Activated CD4-positive, alpha-beta T cell treated with anti-CD3 and anti-CD28 coated beads for 36 hours (primary cell): ENCODE measurements at places on chromosomes 7 and 10.
A peak's percentile ranks its signal among the peaks of the same experiment; 100 is the strongest.

- DNase-seq = no peak
Measured at GRCh38 chr7:135712182-135712782, 15.7 kb downstream of the SLC13A4 start.

- no peak for DNase-seq
Measured at GRCh38 chr10:1850971-1851527, 113.7 kb upstream of the ADARB2 start.

GRCh38 chr7:45888185-45888992, at the start of gene IGFBP1:
Gene IGFBP1 (plus strand): TSS chr7:45888488. CDS start chr7:45888653, 165 bp downstream.
- DNase-seq = peak; percentile 6

DNA sequence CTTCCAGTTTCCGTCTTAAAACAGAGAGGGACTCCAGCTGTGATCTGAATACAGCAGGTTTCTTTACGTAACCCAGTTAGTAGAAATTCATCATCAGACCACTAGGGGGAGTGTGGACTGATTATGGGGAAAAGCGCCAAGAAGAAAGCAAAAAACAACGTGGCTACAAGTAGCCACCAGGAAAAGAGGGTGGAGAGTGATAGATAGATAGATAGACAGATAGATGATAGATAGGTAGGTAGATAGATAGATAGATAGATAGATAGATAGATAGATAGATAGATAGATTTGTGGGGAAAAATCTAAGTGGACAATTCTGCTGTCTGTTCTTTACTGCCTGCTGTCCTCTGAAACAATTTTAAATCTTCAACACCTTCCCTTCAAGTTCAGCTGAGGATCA, 12.7 kb upstream of the AKR1B10 start:
- DNase-seq = peak; percentile 15

GRCh38 chr10:10007957-10008356, 1009.7 kb upstream of the CELF2 start:
- no peak for DNase-seq

- peak; percentile 14 for DNase-seq
Measured at GRCh38 chr10:101121654-101122031, 9.5 kb upstream of the TLX1 start.

DNA sequence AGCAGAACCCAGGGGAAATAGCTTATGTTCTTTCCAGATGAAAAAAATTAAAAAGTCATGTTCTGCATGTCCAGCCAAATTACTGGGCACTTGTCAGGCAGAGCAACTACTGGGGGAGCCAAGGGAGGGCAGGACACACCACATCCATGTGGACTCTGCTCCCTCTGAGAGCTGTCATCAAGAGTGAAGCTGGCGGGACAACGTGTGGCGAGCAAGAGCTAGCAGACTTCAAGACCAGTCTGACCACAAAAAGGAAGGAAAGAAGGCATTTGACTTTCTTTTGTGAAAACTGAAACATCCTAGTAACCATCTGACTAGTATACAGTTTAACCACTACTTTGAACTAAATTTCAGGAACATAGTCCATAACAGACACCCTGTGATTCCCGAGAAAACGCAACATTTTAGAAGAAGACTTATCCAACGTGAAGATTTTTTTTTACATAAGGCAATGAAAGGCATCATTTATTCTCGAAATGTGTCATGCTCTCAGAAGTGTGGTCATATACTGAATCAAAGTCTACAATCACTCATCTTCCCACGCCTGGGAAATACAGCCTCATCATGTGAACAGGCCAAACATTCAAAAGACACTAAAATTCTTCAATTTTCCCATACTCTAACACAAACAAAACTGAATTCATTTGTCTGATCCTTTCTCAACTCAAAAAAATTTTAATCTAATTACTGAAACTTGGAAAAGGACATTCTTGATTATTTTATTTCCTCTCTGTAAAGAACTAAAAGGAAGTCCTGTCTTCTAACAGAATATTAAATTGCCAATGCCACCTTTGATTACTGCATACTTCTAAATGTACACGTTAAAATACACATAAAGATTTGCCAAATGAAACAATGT, 15.5 kb downstream of the CYTH3 start:
- DNase-seq = peak; percentile 79

DNA sequence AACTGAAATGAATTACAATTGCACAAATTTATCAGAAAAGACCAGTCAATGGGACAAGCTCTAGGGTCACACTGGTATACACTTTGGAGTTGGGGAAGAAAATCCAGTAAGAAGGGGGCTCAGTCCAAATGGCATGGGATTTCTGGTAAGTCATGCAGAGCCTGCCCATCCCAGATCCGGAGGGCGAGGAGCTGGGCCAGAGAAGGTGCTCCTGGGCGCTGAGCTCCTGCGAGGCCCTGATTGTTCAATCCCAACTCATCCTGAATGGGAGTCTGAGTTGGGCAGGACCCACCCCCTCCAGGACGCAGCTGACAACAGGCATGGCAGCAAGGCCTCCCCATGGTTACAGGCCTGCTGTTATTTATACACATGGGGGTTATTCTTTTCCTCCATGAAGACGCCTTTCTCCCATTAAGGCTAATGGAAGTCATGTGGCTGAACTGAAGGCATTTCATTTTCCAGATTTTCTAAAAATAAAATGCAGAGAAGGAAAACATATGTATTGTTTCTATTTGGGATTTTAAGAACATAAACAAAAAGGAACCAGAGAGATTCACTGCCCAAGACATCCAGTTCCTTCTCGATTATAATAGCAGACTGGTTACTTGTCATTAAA, 91.1 kb upstream of the ADAM12 start:
- DNase-seq = no peak

DNA sequence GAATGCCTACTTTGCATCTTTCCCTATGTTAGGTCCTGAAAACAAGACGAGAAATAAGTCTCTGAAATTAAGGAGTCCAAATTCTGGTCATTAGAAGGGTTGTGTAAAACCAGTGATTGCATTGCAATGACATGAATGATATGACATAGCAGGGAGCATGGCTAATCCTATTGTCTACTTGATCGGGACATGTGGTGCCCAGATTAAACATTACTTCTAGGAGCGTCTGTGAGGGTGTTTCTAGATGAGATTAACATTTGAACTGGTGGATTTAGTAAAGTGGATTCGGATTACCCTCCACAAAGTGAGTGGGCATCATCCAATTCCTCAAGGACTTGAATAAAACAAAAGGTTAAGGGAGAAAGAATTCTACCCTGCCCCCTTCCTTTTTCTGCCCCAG, 434.9 kb upstream of the KLF6 start:
- DNase-seq = no peak

GRCh38 chr7:36391436-36392198, 2.0 kb downstream of the ANLN start:
- DNase-seq = peak; percentile 36

DNA sequence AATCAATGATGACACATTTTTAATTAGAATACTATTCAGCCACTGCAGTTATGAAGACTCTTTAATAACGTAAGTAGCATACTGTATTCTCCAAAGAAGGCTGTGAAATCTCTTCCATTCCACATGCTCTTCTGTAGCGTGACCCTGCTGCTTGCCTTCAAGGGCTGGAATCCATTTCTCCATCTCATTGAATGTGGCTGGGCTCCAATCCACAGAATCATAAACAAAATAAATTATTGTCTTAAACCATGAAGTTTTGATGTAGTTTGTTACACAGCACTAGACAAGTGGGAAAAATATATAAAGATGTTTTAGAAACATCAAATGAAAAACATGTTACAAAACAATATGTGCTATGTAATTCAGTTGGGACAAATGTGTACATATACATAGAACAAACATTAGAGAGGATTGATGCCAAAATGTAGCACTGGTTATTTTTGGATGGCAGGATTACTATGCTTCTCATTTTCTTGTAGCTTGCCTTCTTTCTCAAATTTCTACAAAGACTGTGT, 410.8 kb upstream of the PODXL start:
- DNase-seq = no peak

DNA sequence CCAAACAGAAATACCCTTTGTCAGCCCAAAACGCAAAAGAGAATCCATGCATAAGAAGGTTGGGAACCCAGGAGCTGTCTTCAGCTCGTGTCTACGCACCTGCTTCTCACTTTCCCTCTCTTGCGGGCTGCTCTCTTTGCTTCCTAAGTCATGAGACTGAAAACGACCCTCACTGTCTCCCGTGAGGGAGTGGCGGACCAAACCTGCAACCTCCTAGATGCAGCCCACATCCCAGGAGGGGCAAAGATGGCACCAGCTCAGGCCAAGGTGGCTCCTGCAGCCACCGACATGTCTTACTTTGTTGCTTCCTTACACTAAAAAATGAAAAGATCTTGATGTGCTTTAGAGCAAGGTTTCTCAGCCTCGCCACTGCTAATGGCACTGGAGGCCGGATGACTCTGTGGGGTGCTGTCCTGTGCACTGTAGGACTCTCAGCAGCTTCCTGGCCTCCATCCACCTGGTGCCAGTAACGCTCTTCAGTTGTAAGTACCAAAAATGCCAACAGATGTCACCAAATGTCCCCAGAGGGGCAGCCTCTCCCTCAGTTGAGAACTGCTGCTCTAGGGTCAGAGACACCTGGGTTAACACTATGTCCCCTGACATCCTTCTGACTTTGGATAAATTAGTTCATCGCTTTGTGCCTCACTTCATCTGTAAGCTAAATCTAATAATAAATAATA, 179.8 kb upstream of the PFKP start:
- no peak for DNase-seq

DNA sequence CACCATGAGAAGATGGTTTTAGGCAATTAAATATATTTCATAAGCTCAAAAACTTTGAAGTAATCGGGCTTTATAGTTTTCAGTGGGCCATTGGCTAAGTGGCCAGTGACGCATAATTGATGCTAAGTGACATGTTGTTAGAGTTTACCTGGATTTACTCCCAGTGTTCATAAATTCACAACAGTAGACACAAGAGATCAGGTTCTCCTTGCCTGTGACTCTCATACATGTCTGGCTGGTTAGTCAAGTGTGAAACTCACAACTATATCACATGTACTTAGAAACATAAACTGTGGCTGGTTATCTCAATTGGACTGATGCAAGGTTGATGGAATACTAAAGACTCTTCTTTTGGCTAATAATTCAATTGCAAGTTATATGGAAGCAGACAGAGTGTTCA, 26.2 kb downstream of the ASB15 start:
- no peak for DNase-seq

GRCh38 chr7:18354108-18355085, 141.2 kb upstream of the HDAC9 start:
- no peak for DNase-seq

DNA sequence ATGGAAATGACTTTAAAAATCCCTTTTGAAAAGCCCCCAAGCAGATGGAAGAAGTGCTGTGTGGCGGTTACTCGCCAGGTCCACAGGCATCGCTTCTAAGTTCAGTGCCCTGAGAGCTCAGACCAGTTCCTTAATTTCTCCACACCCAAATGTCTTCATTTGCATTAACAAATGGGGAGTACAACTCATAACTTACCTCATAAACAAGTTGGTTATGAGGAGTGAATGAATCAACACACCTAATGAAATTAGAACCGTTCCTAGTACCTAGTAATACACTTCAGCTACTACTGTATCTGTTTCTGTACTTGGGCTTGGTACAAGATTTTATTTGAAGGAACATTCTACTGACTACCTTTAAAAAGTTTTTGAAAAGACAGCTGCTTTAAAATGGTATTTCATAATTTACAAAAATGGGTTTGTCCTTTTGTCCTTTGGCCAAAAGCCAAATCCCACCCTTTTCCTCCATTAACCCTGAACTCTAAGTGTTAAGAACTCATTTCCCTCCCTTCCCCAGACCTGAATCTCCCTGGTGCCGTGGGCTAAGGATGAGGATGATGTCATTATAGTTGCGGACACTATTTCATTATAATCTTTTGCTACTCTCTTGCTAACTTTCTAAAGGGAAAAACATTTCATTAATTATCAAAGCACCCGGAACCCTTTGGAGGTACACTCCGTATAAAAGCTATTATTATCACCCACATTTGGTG, 221.5 kb upstream of the CELF2 start:
- no peak for DNase-seq

- DNase-seq = no peak
Measured at GRCh38 chr10:93872375-93873158, 21.2 kb upstream of the SLC35G1 start.

DNA sequence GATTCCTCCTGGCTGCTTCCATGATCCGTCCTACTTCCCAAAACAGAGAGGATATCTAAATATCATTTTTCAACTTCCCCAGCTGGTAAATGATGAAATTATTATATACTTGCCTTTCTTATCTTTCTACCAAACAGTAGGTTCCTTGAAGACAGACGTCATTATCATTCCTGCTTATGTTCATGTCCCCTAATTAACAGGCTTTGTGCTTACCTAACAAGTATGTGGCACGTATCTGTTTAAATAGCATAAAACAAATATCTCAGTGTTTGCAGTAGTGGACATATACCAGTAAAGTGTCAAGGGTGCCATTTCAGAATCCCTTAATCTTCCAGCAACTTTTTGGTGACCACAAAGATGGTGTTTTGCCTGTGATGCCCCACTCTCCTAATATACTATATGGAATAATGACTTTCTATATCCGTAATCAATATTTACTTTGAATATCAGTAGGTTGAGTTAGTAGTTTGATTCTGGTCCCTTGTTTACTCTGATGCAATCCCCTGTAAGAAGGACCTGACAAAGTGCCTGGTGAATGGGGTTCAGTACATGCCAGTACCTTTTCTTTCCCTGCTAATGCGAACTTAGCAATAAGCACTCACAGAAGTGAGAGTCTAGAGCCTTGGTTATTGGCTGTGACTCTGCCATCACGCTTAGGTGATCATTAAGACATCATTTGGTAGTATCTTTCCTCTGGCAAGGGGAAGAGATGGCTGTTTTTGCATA, 124.4 kb downstream of the ITIH5 start:
- no peak for DNase-seq

DNA sequence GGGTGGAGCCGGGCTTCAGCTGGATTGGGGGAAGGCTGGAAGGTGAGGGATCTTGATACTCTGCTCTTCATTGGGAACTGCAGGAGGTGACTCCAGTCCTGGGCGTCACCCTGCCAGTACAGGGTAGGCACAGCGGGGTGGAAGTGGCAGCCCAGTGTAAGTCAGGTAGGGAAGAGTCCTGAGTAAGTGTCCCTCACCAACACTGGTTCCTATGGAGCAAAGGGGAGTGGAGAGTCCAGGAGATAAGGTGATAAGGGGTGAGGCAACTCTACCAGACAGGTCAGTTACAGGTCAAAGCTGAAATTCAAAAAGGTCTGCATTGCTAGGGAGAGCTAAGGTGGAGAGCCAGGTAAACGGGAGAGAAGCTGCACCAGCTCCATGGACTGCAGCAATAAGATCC, 145.6 kb upstream of the NFE2L3 start:
- DNase-seq = no peak

DNA sequence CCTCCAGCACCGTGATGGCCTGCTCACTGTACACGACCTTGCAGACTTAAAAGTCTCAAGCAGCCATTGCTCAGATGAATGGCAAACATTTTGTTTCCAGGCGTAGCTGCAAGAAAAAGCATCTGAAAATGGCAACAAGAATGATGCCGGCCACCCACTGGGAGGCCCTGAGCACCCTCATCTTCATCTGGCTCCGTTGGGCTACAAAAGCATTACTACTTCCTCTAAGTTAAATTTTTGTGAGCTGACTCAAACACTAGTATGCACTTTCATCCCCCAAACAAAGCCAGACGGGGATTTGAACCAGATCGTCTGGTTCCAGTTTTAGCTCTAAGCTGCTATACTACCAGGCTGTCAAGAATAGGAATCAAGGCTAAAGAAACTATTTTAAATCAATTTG, 116.6 kb upstream of the CDK1 start:
- no peak for DNase-seq

- DNase-seq = no peak
Measured at GRCh38 chr10:82497439-82497838, 622.4 kb downstream of the NRG3 start.
